ENCODE measurements at places on chromosomes 1 and 21.
A peak's percentile ranks its signal among the peaks of the same experiment; 100 is the strongest.

GRCh38 chr1:202063093-202063492 is 52.7 kb downstream of the ELF3 start:
- no peak for DNase-seq

GRCh38 chr1:163410073-163410999 is 88.6 kb downstream of the NUF2 start:
- DNase-seq = no peak

- DNase-seq = no peak
These were observed 41.6 kb upstream of the LRRC3 start for GRCh38 chr21:44413566-44414290.

- no peak for DNase-seq
These were observed 70.2 kb downstream of the TOR3A start for GRCh38 chr1:179151908-179152682.

- DNase-seq = no peak
These were observed 6.5 kb upstream of the C1QA start for GRCh38 chr1:22629886-22630285.

- DNase-seq = no peak
These were observed 18.3 kb upstream of the ALPL start for GRCh38 chr1:21490774-21491487.

GRCh38 chr1:188444526-188444925 is 1615.8 kb downstream of the PLA2G4A start:
- no peak for DNase-seq

DNA sequence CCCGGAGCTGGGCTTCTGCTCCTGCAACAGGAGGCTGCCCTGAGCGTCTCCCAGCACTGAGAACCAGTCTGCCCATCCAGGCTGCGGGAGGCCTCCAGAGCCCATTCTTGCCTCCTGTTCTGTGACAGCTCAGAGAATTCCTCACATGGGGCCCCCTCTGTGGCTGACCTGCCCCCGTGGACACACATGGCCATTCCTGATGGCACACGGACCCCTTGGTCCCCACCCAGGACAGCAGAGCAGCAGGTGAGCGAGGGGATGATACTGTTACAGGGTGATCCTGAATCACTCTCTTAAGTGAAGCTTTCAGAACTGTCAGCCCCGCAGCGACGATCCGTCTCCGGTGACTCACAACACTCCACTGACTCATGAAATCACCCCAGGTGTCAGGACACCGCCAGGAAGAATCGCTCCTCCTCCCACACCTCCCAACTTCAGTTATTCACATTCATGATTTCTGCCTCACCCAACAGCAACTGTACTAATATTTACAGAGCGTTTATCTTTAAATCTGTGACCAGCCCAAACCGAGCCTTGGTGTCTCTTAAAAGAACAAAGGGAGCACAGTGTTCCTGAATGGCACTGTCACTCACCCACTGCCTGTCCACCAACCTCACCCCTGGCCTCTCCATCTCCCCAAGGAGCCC is 22.5 kb downstream of the CHD5 start:
- no peak for DNase-seq

DNA sequence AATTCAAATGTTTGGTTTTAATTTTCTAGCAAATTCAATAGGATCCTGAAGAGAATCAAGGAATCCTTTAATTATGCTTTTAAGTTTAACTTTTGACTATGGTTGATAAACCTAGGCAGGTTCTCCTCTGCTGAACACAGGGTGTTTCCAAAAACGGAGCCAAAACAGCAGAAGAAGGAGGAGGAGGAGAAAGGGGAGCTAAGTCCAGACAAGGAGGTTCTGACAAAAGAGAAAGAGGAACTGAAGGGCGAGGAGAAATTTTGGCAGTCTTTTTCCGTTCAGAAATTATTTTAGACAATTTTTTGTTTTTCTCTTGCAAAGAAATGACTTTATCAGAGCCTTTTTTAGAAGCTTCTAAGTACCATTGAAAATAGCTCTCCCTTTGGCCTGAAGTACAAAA is 33.2 kb upstream of the FNBP1L start:
- no peak for DNase-seq

DNA sequence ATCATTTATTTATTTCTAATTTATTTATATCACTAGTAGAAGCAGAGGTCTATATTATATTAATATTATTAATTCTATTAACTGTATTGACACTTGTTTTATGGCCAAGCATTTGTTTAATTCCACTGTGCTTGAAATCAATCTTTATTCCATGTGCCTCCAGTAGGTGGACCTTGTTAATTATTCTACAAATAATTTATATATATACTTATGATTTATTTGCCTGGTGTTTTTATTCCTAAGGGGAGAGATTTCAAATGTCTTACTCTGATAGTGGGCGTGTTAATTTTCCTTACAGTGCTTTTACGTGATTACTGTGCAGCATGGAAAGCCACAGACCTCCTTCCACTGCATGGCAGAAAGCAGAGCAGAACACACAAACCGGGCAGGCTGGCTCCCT is 17.5 kb upstream of the OR6N2 start:
- DNase-seq = no peak

DNA sequence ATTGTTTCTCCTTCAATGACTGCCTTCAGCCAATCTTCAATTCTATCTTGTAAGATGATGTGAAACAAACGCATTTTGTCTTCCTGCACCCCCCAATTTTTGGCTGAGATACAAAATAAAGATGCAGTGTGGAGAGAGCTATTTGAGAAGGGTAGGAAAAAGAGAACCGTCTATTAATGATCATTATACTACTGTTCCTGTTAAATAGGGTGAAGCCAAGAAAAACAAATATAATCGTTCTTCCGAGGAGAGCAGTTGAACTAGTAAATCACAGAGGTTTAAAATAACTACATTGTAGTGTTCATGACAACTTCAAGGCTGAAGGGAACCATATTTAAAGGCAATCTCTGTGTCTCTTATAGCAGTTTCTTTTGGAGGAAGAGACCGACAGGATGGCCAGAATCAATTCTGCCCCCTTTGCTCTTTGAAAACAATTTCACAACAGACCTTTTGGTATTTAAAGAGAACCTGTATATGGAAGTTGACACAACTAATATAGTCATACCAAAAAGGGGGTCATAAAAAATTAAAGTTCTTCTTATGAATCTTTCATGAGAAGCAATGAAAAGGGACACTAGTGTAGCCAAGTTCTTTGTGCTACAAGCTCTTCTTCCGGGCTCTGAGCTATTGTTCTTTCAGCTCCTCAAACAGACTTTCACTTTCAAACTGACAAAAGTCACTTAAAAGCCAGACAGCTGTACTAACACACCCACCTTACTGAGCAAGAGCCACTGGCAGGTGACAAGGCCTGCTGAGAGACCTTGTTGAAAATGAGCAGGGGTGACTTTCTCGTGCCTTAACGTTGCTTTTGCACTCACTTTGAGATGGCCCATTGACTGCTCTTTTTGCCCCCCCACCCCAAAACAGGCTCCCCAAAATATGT is 30.9 kb downstream of the PROX1 start:
- no peak for DNase-seq

- DNase-seq = no peak
These were observed 4.0 kb upstream of the CD46 start for GRCh38 chr1:207747627-207748492.

- DNase-seq = no peak
These were observed 50.6 kb downstream of the LHX4 start for GRCh38 chr1:180280617-180281016.

DNA sequence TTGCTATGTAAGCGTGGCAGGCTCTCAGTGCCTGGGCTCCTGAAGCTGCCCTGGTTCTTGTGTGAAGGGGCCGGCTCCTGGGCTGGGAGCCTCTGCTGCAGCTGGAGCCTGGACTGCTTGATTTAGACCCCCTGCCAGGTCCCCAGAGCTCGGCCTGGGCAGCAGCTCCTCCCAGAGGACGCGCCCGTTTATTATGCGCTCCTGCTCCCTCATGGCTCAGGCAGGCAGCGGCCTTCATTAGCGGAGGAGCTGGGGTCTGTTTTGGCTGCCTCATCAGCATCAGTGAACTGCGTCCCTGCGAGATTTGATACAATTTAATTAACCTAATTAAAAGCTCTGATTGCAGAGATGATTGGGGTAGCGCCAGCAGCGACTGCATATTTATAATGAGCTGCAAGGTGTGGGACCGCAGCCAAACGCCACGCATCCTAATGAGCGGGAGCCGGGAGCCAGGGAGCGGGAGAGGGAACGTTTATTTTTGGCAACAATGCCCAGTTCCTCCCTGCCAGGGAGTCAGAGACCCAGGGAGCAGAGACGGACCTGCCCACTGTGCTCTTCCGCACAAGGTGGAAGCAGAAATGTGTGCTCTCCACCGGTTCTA is 16.6 kb downstream of the UTP11 start:
- DNase-seq = peak; percentile 63

- no peak for DNase-seq
These were observed 41.9 kb downstream of the LPGAT1 start for GRCh38 chr1:211788626-211789025.
